ENCODE measurements at places on chromosomes 3 and 15.

- no peak for DNase-seq
These were observed 67.8 kb upstream of the PPP2R3A start for GRCh38 chr3:135897715-135898114.

GRCh38 chr3:45080824-45081223, 54.7 kb downstream of the CLEC3B start:
- no peak for DNase-seq

DNA sequence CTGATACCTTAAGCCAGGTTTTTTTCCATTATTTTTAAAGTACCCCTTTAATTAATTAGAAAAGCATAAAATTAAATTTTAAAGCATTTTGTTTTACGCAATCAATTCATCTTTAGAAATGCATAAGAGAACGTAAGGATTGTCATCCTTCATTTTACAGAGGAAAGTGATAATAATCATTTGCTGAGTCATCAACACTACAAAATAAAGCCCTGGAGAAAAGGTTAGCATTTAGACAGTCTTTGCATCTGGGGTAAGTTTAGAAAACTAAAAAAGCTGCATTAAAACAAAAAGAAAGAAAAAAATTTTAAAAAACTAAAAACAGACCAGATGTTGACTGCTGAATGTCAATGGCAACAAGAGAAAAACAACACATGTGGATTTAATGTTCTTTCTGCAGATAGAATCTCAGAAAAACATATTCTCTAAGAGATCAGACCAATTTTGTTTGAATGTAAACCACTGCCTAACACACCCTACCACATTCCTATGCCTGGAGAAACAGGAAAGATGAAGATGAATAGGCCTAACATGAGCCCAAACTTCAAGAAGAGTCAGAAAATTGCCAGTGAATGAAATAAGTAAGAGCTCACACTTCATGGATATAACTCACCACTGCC, 59.9 kb downstream of the SUCNR1 start:
- DNase-seq, result no peak

- DNase-seq, result no peak
These were observed 85.6 kb downstream of the LPP start for GRCh38 chr3:188239577-188239976.

GRCh38 chr3:55570271-55570711, 83.2 kb upstream of the WNT5A start:
- no peak for DNase-seq

GRCh38 chr15:50123861-50124557, 5.0 kb upstream of the ATP8B4 start:
- DNase-seq, result no peak

DNA sequence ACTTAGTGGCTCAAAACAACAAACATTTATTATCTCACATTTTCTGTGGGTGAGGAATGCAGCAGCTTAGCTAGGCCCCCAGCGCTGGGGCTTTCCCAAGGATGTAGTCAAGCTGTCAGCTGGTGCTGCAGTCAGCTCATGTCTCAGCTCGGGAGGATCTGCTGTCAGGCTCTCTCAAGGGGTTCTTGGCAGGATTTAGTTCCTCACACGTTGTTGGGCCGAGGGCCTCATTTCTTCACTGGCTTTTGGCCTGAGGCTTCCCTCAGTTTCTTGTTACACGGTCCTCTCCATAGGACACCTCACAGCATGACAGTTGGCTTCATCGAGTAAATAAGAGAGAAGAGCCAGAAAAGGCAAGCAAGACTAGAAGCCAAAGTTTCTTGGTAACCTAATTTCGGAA, 13.7 kb upstream of the U2SURP start:
- no peak for DNase-seq

- DNase-seq, result no peak
These were observed 978 bp upstream of the CMC1 start for GRCh38 chr3:28240441-28240840.
